Left lobe of liver (tissue), 2 donors: ENCODE measurements at places on chromosomes 12 and 14.

GRCh38 chr12:3604748-3605586, 114.0 kb downstream of the PRMT8 start:
- DNase-seq = no peak

- DNase-seq = no peak
These were observed 9.2 kb upstream of the APOLD1 start for GRCh38 chr12:12776261-12776660.

DNA sequence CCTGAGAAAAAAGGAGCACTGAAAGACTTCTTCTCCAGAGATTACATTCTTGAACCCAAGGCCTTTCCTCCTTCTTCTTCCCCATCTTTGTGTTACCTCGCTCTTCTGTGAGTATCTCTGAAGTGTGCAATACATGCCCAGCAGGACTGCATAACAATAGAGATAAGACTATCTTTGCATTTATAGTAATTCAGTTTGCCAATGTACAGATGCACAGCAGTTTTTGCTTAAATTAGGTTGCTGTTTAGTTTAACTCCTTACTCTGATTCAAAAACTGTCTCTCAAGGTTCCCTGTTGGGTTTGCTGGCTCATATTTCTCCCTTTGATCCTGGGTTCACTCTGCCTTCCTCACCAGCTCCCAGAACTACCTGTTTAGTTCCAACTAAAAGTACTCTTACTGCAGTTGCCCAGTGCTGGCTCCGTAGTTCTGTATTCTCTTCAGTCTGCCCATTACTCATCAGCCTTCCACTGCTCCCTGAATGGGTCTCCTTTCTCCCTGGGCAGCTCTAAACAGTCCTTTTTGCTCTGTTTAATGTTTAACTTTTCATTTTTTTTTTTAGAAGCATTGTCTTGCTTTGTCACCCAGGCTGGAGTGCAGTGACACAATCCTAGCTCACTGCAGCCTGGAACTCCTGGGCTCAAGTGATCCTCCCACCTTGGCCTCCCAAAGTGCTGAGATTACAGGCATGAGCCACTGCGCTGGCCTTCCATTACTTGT, 180.6 kb upstream of the CAND1 start:
- no peak for DNase-seq

DNA sequence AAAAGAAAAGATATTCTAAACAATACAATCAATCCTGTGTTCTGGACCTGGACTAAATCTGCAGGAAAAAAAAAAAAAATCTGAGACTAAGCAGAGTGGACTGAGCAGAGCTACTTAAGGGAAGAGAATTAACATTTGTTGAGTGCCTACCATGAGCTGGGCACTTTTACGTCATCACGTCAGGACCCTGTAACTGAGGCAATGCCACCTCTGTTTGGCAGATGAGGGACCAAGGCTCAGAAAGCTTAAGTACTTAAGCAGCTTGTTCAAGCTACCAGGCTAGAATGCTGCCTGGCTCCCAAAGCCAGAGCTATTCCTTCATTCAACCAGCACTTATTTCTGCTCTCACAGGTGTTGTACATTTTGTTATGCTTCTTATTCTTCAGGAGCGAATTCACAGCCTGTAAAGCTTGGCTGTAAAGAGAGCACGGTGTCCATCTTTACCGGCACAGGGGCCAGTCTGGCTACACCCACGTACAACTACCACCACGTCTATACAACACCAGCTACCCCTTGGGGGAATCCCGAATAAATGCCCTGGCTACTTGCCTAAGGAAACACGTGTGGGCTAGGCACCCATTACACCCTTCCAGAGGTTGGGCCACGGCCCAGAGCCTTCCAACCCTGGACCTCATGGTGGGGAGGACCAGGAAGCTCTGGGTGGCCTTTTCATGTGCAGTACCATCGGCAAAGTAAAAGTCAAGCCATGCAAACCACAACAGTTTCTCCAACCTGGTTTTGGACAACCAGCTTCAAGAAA, 27.0 kb downstream of the TMCC3 start:
- no peak for DNase-seq

GRCh38 chr12:31370531-31371255, 44.7 kb upstream of the SINHCAF start:
- DNase-seq = no peak
